ENCODE measurements at places on chromosomes 7 and 10.

GRCh38 chr7:85336086-85336485 lies 149.2 kb upstream of the SEMA3D start:
- DNase-seq: no peak

GRCh38 chr7:150733482-150734095 lies 3.6 kb upstream of the GIMAP5 start:
- DNase-seq: no peak

DNA sequence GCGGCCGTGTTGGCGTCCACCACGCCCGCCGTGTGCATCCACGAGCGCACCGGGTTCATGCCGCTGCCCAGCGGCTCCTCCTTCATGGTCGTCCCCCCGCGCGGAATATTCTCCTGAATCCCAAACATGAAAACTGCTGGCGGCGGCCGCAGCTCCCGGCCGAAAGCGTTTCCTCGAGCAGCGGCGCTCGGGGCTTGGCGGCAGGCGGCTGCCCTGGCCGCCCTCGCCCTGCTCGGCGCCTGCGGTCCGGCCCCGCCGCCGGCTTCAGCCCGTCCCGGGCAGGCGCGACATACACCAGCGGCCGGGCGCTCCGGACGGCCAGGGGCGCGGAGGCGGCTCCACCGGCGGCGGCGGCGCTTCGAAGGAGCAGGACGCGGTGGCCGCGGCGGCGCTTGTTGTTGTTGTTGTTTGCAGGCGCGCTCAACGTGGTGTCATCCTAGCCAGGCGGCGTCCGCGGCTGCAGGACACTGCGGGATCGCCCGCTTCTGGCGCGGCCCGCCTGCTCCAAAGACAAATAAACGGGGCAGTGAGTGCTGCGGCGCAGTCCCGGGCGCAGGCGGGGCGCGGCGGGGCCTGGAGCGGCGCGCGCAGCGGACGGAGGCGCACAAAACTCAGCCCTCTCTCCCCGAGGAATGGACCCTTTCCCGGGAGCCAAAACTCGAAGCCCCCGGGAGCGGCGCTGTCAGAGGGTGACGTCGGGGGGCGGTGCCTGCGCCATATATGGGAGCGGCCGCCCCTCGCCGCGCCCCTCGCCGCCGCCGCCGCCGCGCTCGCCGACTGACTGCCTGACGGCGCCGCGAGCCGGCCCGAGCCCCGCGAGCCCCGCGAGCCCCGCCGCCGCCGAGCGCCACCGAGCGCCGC lies at the start of gene EBF3:
Gene EBF3 (minus strand): TSS at position 634 of the 861 bp plus-strand sequence. CDS start 506 bp downstream, at position 128.
- no peak for DNase-seq

DNA sequence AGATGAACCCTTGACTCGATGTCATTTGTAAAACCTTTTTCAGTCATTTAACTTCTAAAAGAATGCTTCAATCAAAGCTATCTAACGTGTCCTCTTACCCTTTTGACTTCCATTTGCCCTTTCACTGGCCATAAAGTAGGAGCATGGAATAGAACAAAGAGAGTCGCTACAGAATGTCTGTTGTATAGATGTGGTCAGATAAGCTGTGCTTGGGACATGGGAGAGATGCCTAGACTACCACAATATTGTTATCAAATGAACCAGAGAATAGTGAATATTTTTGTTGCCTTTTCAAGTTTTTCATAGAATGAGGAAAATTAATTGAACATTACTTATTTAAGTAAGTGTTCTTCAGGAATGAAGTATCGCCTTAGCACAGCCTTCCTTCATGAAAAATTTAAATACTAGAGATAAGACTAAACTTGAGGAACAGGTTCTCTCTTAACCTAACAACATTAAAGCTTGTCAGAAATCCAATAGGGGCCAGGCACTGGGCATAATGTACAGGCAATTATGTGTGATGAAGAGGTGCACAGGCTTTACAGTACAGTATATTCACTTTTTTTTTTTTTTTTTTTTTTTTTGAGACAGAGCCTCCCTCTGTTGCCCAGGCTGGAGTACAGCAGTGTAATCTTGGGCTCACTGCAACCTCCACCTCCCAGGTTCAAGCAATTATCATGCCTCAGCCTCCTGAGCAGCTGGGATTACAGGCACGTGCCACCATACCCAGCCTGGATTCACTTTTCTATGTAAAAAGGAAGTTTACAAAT lies 7.5 kb upstream of the KMT2E start:
- DNase-seq: no peak

GRCh38 chr7:27071622-27072390 lies 24.0 kb downstream of the HOXA1 start:
- DNase-seq: no peak

- no peak for DNase-seq
These were observed 21.6 kb downstream of the GPR26 start for GRCh38 chr10:123687758-123688157.

DNA sequence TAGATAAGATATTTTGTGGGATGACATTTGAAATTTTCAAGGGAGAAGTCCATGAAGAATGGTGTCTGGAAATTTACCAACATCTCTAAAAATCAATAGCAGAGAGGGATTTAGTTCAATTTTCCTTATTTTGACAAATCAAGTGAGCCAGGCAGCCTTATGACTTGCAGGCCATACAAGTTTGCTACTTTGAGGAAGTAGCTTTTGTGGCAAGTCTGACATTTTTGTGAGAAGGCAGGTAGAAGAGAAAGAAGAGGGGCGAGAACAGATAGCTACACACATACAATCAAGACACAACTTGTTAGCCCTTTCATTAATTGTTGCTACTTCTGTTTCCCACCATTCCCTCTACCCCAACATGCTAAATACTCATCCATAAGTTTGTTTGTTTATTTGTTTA lies 74.5 kb upstream of the OIT3 start:
- no peak for DNase-seq

DNA sequence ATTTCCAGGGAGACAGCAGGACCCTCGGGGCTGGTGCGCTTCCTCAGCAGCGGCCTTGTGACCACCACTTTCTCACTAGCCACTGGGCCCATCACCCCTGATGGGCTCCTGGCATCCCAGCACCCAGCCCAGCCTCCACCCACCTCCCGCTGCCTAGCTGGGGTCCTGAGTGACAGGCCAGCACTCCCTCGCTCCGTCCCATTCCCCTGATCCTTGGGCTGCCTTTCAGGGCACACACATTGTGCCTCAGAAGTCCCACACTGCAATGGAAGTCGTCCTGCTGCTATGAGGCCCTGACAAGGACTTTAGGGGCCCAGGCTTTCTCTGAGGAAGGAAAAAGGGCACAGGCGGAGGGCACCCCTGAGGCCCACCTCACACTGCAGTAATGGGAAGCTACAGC lies 12.4 kb downstream of the CAMK2B start:
- no peak for DNase-seq

DNA sequence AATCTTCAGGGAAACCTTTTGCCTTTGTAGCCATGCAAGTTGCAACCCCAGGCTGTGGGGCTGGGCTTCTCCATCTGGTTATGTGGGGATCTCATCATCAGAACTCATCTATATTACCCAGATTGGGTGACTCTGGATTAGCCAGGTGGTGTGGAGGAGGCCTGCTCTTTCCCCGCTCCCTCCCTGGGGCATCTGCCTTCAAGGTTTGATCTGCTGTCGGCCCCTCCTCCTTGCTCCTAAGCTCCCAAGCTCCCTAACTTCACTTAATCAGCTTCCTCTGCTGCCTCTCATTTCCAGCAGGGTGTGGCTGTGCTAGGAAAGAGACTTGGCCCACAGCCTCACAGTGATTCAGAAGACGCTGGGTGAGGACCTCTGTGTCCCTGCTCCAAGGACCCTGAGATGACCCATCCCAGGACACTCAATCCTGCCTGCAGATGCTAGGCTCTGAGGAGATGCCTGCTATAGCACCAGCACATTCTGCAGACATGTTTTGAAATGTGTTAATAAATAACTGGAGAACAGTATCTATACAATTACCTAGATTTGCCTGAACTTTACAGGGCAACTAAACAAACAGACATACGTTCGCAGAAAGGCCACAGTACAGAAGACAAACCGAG lies 392.1 kb upstream of the PODXL start:
- DNase-seq: no peak

DNA sequence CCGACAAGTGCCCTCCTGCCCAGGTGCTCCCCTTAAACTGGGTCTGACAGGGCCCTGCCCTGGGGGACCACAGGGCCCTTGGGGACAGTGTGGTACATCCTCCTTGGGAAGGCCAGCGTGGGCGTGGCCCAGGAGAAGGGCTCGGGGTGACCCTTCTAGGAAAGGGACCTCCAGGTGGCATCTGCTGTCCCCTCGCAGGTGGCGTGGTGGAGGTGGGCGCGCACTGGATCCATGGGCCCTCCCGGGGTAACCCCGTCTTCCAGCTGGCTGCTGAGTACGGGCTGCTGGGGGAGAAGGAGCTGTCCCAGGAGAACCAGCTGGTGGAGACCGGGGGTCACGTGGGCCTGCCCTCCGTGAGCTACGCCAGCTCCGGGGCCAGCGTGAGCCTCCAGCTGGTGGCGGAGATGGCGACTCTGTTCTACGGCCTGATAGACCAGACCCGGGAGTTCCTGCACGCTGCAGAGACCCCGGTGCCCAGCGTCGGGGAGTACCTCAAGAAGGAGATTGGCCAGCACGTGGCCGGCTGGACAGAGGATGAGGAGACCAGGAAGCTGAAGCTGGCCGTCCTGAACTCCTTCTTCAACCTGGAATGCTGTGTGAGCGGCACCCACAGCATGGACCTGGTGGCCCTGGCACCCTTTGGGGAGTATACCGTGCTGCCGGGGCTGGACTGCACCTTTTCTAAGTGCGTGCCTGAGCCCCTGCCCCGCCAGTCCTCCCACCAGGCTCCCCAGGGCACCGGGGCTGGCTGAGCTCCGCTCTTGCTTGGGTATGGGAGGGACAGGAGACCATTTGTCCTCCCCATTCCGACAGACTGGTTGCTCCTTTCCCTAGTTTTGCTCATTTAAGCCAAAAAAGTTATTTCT lies 972 bp downstream of the PAOX start:
- DNase-seq: no peak

DNA sequence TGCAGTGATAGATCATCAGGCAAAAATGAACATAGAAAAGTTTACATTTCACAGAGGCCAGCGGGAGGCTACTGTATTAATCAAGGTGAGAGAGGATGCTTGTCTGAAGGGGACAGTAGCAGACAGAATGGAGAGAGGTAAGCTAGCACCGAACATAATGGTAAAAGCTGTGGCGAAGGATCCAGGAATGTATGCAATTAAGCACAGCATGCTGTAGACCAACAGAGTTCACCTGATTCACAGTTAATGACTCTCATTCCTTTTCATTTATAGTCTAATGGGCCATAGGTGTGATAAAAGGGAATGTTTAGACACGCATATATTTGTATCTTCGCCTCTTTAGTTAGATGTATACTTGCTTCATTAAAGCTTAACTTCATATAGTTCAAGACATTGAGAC lies 150.9 kb upstream of the MBL2 start:
- no peak for DNase-seq

DNA sequence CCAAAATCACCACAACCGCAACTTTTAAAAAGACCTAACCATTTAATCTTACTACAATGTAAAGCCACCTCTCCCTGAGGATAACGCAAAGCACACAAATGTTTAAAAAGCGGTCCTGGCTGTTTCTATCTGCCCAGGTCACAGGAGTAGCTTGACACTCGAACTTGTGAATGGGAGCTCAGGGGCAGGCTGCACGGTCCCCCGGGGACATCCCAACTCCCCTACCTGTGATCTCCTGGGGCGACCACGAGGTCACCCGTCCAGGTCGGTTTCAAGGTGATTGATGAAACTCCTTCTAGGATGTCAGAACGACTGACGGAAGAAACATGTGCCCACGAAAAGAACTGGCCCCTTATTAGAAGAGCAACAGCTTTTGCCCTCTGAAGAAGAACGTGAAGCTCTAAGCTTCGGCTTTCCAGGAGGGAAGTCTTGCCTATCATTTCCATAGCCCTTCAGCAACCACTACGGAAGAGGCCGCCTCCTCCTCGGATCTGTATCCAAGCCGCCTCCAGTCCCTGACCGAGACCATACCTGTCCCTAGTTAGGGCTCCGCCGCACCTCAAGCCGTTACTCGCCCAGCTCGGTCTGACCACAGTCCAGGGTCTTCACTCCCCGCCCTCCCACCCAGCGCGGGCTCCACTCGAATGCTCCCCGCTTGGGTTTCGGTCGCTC lies 459 bp downstream of the CYCS start:
- DNase-seq: no peak

- no peak for DNase-seq
These were observed 71.5 kb downstream of the XPNPEP1 start for GRCh38 chr10:109851616-109852474.

DNA sequence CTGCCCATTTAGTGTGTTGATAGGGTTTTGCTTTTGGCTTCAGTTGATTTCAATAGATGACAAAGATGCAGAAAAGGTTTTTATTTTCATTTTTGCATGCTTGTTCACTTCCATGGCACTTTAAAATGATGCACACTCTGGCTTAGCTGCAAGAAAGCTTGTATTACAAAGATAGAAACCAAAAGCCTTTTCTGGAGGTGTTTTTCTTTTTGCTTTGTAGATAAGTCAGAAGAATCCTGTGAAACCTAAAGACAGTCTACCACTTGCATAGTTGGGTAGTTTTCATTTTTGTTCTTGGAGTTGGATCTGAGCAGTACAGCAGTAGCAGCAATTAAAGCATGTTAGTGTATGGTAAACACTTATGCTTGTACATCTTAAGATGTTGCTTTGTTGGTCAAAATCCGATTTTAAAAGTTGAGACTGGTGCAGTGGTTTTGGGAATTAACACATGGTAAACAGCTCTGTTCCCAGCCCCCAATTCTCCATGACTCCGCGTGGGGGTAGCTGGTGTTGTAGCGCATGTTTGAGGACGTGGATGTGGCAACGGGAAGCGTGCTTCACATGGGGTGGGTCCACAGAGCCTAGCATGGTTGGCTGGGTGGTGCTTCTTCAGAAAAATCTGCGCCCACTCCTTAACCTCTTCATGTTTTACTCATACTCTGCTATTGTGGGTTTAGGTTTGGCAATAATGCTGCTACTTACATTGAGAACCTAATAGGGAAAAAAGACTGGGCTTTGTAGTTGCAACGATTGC lies 19.8 kb downstream of the CCNY start:
- DNase-seq: no peak

DNA sequence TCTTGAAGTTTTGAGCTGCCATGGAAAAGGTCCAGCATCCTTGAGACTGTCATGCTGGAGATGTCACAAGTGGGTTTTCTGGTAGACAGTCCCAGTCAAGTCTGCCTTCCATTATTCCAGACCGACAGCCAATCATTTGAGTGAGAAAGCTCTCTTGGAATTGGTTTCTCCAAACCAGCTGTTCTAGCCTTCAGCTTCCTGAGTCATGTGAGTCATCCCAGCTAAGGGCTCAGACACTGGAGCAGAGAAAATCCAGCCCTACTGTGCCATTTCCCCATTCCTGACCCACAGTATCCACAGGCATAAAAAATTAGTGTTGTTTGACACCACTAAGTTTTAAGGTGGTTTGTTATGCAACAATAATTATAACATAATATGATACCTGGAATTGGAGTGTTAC lies 219.0 kb downstream of the ADRA2A start:
- no peak for DNase-seq

GRCh38 chr10:109343293-109343692 lies 580.0 kb downstream of the XPNPEP1 start:
- DNase-seq: no peak

- DNase-seq: no peak
These were observed 27.1 kb upstream of the COL13A1 start for GRCh38 chr10:69774596-69774995.
